ENCODE measurements at places on chromosomes 2 and 18.
A peak's percentile ranks its signal among the peaks of the same experiment; 100 is the strongest.

DNA sequence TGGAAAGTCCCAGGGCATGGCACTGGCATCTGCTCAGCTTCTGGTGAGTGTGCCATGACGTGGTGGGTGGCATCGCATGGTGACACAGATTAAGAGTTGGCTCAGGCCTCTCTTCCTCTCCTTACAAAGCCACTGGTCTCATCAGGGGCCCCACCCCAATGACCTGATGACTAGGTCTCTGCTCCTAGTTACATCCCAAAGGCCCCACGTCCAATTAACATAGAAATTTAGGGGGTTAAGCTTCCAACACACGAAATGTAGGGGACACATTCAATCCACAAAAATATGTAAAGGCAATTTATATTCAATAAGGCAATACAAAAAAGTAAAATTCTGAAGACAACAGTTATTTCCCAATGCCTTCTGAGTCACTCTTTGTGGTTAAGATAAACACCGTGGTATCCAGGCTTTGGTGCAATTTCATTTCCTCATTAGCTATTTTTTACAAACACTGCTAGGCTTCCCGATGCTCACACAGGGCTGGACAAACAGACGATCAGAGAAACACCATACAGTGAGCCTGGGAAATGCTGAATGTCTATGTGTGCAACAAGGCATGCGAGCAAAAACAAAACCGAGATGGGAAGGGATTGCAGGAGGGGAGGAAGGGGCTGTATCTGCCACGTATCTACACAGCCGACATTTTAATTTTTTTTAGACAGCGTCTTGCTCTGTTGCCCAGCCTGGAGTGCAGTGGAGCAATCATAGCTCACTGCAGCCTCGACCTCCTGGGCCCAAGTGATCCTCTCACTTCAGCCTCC, 67.2 kb downstream of the MBP start:
- DNase-seq, result peak; percentile 66

GRCh38 chr2:221050020-221050795, 521.9 kb downstream of the EPHA4 start:
- DNase-seq, result no peak

GRCh38 chr2:112239862-112240261, 15.0 kb downstream of the ZC3H8 start:
- DNase-seq, result no peak

DNA sequence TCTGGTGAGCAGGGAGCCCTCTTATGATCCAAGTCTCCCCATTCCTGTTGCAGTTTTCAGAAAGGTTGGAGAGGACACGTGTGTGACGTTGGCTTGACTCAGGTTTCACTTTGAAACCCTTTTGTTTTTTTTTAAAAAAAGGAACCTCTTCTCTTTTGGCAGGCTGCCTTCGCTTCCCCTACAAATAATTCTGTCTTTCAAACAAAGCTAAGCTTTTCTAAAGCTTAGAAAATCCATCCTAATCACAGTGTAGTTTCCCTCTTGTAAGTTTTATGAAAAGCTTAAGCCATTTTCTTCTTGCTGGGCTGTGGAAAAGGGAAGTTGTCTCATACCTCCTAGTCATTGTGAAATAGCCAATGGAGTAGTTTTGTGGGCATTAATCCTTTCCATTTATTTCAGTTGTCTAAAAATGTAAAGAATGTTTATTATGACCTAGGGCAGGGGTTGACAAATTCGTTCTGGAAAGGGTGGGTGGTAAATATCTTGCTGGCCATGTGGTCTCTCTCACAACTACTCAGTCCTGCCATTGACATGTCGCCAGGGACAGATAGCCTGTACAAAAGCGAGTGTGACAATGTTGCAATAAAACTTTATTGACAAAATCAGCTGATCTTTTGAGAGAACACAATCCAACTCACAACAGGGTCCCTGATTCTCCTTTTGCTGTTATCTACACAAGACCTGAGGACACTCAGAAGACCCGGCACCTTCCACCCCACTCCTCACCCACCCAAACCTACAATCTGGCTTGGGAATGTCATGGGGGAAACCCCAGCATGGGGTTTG, 878.8 kb downstream of the RNF144A start:
- DNase-seq, result no peak

- DNase-seq, result no peak
These were observed 253.6 kb downstream of the SOX11 start for GRCh38 chr2:5945742-5946141.

- peak; percentile 65 for DNase-seq
These were observed 14.2 kb downstream of the PLEK start for GRCh38 chr2:68379184-68379708.

DNA sequence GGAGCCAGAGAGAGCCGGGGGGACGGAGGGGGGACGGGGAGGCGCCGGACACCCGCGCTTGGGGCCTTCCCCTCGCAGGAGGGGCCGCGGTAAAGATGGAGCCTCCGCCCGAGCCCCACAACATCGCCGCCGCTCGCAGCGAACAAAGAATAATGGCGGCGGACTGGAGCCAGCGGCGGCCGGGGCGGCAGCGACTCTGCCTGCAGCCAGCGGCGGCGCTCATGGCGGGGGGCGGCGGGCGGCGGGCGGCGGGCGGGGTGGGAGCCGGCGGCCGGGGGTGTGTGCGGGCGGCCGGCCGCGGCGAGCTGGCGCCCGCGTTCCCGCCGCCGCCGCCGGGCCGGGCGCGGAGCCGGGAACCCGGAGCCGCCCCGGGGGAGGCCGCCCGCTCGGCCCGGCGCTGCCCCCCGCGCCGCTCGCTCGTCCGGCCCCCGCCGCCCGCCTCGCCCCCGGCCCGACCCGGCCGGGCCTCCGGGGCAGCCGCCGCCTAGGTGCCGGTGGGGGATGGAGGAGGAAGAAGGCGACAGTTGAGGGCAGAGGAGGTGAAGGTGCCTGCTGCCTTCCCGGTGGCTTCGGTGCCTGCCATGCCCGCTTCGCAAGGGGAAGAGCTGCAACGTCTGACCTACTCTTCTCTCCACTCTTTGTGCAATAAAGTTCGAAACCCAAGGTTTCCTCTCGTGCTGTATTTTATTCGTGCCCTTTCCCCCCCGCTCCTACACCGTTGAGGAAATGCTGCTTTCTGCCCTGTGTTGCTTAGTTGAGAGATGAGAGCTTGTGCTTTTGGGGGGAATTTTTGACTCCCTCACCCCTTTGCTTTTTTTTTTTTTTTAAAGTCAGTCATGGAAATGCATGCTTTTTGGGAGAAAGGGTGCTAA, 634 bp downstream of the CREB1 start:
- DNase-seq, result peak; percentile 61

GRCh38 chr2:148730085-148730484, 85.5 kb downstream of the EPC2 start:
- no peak for DNase-seq

- no peak for DNase-seq
These were observed 3.1 kb upstream of the EXOC6B start for GRCh38 chr2:72828840-72829507.

DNA sequence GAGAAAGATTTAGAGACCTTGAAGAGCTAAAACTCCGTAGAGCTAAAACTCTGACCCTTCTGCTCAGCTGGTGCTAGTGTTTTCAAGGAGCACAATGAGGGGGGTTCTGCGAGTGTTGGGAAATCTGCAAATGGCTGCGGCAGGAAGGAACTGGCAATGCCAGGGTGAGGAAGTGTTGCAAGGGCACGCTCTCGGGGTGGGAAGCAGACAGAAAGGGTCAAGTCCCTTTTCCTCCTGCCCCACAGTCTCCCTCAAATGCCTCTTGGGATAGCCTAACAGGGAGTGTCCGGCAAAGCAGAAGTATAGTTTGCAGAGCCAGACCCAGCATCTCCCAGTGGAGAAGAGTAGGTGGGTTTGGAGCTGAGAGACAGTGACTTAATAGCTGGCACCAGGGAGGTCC, 60.5 kb downstream of the NCAPH start:
- DNase-seq, result no peak

DNA sequence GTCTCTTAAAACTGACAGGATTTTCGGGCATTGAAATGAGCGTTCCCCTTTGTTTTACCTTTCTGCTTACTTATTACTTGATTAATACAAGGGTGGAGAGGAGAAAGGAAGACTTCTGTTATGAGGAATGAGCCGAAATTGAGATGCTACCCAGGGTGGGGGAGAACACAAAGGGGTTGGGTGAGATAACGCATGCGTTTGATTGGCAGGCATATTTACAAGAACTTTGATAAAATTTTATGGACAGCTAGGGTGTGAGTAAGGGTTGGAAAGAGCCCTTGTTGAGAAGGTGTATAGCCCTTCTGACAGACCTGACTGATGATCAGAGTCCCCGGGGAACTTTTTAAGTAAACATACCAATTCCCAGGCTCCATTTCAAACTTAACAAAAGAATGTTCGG, 1.8 kb downstream of the RNF138 start:
- DNase-seq, result no peak

GRCh38 chr18:23885750-23886149, 128.8 kb upstream of the TTC39C start:
- peak; percentile 48 for DNase-seq

DNA sequence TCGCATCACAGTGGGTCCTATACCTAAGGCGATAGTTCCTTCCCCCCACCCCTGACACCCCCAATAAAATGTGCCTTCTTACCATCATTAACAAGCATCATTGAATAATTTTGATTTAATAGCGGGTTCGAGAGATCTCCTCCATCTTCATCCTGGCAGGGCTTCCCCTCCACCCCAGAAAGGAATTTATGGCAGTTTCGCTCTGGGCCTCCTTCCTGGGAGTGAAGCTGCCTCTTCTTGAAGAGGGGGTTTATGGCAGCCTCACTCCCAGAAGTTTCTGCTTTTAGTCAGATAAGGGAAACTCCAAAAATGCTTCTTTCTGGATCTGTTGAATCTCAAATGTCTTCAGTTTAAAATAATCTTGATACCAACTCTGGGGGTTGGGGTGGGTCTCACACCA, 45.7 kb downstream of the RRM2 start:
- DNase-seq, result no peak

DNA sequence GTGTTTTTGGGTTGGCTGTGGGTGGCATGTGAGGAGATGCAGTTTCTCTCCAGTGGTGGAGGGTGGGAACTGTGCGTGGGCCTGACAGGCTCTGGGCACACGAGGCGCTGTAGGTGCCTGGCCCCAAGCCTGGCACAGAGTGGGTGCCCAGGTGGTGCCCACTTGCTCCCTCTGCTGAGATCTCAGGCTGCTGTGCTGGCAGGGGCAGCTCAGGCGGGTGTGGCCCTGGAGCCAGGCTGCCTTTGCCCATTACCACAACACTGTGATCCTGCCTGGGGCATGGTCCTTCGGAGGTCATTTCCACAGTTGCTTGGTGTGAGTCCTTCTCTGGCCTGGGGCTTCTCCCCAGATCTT, 20.4 kb downstream of the TSHZ1 start:
- DNase-seq, result no peak

DNA sequence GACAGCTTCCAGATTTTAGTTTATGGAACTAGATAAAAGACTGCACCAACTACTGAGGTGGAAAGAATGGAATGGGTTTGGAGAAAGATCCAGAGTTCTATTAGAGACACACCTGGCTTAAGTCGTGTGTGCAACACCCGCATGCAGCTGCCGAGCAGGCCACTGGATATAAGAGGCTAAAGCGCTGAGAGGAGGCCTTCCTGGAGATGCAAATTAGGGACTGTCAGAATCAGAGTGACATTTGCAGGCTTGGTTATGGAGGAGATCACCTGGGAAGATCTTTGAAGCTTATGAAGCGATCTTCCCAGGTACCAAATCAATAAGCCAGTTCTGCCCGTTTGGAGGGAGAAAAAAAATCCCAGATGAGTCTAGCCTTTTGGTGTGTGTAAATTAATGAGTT, 30.4 kb upstream of the KLHL29 start:
- DNase-seq, result no peak

GRCh38 chr2:50786345-50786744, 245.6 kb downstream of the NRXN1 start:
- no peak for DNase-seq

DNA sequence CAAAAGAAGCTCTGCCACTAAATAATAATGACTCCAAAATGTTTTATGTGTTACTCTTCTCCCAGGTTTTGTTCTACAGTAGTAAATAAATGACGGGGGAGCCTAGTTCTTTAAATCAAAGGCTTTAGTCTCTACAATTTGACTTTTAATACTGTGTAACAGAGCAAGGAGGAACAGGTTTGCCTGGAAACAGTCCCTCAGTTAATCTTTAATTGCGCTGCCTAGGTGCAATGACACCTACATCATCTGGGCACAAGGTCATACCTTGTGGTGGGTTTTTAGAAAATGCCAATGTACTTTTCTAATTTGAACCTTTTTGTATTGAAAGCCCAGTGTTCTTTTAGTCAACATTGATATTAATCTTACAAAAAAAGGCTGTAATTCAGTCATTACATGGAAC, 287.3 kb upstream of the SETBP1 start:
- no peak for DNase-seq

DNA sequence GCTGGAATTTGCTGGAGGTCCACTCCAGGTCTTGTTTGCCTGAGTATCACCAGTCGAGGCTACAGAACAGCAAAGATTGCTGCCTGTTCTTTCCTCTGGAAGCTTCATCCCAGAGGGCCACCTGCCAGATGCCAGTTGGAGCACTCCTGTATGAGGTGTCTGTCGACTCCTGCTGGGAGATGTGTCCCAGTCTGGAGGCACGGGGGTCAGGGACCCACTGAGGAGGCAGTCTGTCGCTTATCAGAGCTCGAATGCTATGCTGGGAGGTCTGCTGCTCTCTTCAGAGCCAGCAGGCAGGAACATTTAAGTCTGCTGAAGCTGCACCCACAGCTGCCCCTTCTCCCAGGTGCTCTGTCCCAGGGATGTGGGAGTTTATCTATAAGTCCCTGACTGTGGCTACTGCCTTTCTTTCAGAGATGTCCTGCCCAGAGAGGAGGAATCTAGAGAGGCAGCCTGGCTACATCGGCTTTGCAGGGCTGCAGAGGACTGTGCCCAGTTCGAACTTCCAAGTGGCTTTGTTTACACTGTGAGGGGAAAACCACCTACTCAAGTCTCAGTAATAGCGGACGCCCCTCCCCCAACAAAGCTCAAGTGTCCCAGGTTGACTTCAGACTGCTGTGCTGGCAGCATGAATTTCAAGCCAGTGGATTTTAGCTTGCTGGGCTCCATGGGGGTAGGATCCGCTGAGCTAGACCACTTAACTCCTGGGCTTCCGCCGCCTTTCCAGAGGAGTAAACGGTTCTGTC, 301.1 kb downstream of the ERBB4 start:
- DNase-seq, result no peak

- peak; percentile 35 for DNase-seq
These were observed 464 bp upstream of the TLX2 start for GRCh38 chr2:74513605-74514367.

DNA sequence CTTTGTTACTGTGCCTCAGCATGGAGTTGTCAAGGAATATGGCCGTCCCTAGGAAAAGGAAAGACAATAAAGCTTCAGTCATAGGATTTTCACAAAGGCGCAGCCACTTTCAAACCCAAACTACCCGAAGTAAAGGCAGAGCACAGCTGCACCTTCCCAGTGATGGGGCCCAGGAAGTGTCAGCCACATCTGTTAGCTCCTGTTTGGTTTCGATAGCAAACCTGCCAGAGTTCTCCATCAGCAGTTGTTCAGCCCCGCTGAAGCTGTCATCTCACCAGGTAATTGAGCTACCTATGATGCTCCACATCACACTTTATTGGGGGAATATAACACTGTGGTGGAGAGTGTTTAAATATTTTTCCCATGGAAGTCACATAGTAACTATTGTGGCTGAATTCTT, 80.7 kb downstream of the LRATD1 start:
- no peak for DNase-seq

All from CD4-positive, alpha-beta T cell treated with Interleukin-2 at 100 ng/mL for 4 hours (primary cell).